ENCODE measurements at places on chromosomes 3 and 15.

GRCh38 chr15:42604894-42605744, 29.7 kb downstream of the STARD9 start:
- DNase-seq: no peak

DNA sequence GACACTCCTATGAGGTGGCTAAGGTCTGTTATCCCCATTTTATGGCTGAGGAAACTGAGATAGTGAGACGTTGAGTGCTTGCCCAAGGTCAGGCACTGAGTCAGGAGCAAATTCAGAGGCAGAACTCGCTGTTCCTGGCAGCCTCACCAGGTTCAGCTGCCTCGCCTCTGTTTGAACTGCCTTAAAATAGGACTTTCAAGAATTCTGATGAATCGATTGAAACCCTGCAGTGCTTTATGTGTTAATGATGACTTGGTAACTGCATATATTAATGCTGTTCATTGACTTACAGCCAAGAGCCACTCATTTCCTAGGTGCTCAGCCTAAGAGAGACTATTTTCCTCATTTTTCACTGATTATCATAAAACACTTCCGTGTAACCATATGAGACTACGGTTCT, 79.5 kb upstream of the BHLHE40 start:
- no peak for DNase-seq

DNA sequence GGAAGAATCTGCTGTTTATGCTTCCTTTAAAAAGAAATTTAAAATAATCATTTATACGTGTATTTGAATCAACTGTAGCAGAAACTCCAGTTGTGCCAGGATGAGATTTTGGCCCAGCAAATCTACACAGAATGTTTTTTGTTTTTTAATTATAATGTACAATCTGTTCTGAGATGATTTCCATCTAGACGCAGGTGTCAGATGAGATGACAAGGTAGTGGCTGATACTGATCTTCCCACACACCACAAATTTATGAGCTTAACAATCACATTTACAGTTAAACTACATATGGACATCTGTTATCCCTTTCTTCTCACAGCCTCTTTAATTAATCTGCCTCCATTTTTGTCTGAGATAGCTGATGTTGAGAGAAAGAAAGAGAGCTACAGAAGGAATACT, 23.6 kb downstream of the DCLK3 start:
- no peak for DNase-seq

DNA sequence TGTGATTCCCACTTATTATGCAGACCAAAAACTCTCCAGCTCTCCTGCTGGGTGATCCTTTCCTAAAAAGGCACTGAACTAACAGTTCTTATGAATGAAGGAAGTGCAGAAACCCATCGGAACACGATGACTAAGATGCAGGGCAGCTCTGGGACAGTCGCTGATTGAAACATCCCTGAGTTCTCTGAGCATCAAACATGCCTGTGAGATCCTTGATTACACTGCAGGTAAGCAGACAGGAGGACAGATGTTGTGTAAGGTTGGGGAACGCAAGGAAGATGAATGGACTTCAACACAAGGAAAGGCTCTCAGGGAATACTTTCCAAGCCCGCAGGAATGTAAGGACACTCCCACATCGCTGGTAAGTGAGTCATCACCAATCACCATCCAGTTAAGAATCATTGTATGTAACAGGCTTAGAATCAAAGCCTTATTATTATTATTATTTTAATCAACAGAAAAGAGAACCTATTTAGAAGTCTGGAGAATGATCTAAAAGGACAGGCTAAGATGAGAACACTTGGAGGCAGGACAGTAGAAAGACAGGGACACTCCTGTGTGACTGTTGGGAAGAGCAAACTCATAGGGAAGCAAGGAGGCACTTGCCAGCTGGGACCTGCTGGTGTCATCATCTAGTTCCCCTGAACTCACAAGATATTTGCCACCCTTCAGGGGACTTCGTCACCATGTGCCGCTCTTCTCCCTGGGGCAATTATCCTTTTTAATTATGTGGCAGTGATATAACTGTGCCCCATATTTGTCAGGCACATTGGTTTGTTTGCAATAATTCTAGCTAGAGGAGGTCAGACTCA, 26.0 kb downstream of the TMEM158 start:
- no peak for DNase-seq

DNA sequence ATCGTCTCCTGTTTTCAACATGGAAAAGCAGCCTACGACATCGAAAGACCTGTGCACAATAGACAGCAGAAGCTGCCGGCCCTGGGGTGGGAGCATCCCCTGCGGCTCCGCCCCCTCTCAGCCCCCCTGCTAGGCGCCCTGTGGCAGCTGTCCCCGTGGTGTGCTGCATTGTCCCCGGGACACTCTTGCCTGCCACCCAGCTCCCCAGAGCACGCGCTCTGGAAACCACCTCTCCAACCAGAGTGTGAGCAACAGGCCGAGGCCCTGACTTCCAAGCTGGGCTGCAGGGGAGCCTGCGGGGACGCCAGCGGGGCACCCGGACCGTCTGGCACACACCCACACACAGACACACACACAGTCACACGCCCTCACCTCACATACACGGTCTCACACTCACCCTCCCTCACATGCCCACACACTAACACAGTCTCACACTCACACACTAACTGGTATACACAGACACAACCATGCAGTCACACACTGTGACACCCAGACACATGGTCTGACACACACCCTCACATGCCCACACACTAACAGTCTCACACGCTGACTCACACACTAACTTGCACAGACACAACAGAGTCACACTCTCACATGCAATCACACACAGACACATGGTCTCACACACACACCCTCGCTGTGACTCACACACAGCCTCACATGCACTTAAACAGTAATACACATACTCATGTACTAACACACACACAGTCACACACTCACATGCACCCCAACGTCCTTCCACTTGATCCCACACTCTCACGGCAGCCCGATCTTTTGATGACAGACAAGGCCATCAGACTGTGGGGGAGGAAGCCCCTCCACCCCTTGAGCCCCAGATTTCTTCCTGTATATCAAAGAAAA, 94.7 kb downstream of the OCA2 start:
- DNase-seq: no peak

GRCh38 chr3:162292409-162292808, 795.8 kb downstream of the OTOL1 start:
- DNase-seq: no peak

GRCh38 chr3:71688121-71688520, 37.1 kb downstream of the EIF4E3 start:
- DNase-seq: no peak

- no peak for DNase-seq
Observed at GRCh38 chr15:31339558-31339895, 12.9 kb downstream of the KLF13 start.

DNA sequence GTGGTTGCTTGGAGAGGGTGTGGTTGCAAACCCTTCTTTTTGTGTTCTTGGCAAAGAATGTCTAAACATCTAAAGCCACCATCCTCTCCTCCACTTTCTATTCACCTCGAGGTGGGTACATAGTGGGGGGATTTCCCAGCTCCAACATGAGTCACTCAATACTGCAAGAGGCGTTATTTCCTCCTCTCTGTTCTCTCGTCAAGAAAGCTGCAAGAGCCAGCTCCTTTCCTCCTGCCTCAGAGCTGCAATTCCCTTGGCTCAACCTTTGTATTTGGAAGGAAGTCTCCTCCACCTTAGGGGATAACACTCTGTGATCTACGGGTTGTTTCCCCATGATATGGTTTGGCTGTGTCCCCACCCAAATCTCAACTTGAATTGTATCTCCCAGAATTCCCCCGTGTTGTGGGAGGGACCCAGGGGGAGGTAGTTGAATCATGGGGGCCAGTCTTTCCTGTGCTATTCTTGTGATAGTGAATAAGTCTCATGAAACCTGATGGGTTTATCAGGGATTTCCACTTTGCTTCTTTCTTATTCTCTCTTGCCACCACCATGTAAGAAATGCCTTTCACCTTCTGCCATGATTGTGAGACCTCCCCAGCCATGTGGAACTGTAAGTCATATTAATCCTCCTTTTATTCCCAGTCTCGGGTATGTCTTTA, 138.4 kb downstream of the PLCL2 start:
- DNase-seq: no peak

DNA sequence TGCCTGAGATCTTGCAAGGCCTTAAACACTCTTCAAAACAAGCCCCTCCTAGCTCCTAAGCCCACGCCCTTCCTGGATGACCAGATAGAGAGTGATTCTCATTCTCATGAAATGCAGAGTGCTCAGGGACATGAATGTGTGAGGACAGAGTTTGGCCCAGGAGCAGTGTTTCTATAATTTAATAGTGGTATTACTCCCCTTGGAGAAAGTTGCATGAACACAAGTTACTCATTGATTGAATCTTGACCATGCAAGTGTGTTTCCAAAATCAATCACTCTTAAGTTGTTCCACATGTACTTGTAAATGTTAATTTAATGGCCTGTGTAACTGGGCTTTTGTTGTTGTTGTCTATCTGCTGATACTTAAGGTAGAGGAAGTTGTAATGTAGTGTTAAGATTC, 181.6 kb downstream of the ADAMTSL3 start:
- no peak for DNase-seq

DNA sequence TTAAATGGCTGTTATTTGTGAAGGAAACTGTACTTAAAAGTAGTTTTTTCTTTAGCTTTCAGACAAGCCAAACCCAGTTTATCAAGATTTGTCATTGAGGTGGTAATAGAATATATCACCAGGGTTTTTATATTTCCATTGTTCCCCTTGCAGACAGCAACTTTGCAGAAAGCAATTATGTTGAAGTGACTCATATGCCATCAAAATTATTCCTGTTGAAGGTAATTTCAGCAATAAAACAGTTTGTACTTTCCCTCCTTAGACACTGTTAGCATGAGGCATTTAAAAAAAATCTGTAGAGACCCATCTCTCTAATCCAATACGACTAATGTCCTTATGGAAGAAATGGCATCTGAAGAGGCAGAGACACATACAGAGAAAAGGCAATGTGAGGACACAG, 219.0 kb downstream of the NFKBIZ start:
- DNase-seq: no peak
